ENCODE measurements at places on chromosomes 6 and 20. TPM values are rescaled to one million over a fixed set of nuclear protein-coding genes. Genes with fewer than 3 reads are reported as not detected.

ZDHHC14 gene
- 7.7 TPM for total RNA-seq

ZNF831 gene
- not detected for total RNA-seq

FLRT3 gene
- 38.8 TPM for total RNA-seq

LMBRD1 gene
- 20.4 TPM for total RNA-seq

POM121L2 gene
- not detected for total RNA-seq

TREML1 gene
- total RNA-seq, result not detected

ZHX3 gene
- 7.9 TPM for total RNA-seq

HLA-DRB1 gene
- total RNA-seq, result not detected

JAG1 gene
- 156 TPM for total RNA-seq

NR2E1 gene
- total RNA-seq, result not detected

FYN gene
- 51.2 TPM for total RNA-seq

DDX43 gene
- total RNA-seq, result 1.6 TPM

DHX16 gene
- total RNA-seq, result 33.6 TPM

THEMIS gene
- total RNA-seq, result not detected

RPP40 gene
- 22.7 TPM for total RNA-seq

ABHD16B gene
- total RNA-seq, result not detected

COL19A1 gene
- not detected for total RNA-seq

GSTA1 gene
- not detected for total RNA-seq

MCCD1 gene
- total RNA-seq, result not detected

Measured in hair follicular keratinocyte (primary cell).